Peyer's patch (tissue), 4 donors: ENCODE measurements at places on chromosomes 5 and 9. TPM values are rescaled to one million over a fixed set of nuclear protein-coding genes. Genes with fewer than 3 reads are reported as not detected.

GRCh38 chr9:14027116-14027800 lies 286.7 kb downstream of the NFIB start:
- no peak for DNase-seq

ACTL7B gene
- total RNA-seq: not detected

DNA sequence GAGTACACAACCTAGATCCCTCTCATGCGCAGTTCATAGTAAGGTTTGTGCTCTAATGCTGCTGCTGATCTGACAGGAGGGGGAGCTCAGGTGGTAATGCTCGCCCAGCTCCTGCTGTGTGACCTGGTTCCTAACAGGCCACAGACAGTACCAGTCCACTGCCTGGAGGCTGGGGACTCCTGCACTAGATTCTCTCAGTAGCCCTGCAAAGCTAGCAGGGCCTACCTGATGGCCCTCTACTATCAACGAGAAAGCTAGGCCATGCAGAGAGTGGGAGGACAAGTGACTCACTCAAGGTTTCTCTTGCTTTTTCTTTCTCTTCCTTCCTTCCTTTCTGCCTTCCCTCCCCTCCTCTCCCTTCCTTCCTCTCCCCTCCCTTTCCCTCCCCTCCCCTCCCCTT lies 55.1 kb upstream of the TEX48 start:
- DNase-seq: no peak

DNA sequence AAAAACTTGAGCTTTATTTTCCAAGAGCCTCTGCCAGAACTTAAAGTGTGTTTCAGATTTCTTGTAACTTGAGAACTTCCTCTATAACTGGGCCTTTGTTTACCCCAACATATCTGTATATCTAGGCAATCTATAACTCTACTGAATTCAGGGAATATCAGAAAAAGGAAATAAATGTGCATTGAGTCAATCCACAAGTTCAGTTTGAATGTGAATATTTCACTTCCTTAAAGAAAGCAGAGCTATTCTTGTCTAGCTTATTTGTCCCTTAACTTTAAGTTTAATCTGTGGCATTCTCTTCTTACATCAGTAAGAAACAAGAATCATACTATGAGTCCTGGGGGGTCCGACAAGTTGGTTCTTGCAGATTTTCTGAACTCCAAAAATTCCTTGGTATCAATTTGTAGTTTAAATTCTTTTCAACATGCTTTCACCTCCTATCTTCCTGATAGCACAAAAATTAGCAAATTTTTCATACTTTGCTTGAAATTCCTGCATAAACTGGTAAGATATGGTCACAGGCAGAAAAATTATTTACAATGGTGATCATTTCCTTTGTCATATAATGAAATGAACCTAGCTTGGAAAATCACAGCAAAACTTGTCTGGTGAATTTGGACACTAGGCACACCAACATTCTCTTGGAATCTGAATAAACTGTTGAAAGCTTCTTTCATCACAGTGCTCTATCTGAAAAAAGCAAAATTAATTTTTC lies 19.8 kb upstream of the ITGA1 start:
- DNase-seq: no peak

GRCh38 chr5:78640662-78641474 lies 7.7 kb downstream of the LHFPL2 start:
- DNase-seq: no peak

MLANA gene
- not detected for total RNA-seq
